Activated CD4-positive, alpha-beta memory T cell treated with anti-CD3 and anti-CD28 coated beads for 36 hours (primary cell): ENCODE measurements at places on chromosomes 7 and 10. TPM values are rescaled to one million over a fixed set of nuclear protein-coding genes. Genes with fewer than 3 reads are reported as not detected.

DNA sequence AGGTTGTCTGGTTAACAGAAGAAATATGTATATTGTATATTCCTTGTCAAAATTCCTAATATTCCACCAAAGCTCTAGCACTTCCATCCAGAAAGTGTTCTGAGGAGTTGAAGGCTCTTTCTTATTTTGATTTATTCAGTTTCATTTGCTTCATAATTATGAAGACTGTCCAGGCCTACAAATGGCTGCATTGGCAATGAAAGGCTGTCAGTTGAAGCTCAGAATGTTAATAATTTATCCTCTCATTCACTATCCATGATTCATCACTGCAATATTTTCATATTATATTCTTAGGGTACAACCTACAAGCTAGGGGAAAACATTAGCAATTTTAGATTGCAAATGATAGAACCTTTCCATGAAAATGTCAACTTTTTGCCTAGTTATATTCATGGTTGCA is 57.3 kb downstream of the ARID5B start:
- DNase-seq: no peak

- DNase-seq: no peak
These were observed 103.0 kb downstream of the ITIH5 start for GRCh38 chr10:7563770-7564169.

DNA sequence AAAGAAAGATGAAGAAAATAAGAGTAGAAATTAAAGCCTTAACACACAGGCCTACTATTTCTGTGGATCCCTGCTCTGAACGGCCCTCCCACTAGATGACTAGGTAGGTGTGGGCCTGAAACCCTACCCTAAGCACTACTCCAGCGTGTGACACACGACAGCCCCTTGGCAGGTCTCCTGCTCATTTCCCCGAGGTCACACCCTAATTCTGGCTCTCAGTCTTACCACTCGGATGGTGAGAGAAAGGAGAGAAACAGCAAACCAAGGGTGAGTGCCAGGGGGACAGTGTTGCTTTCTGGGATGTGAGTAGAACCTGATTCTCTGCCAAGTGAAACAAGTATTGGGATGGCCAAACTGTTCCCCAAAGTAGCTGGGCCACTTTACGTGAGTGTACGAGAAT is 12.1 kb downstream of the GALNTL5 start:
- no peak for DNase-seq

- DNase-seq: no peak
These were observed 27.2 kb downstream of the CDH23 start for GRCh38 chr10:71423901-71424300.

- no peak for DNase-seq
These were observed 20.4 kb upstream of the GLCCI1 start for GRCh38 chr7:7948232-7948631.

GRCh38 chr10:24707445-24707844 is 16.2 kb downstream of the ARHGAP21 start:
- DNase-seq: peak; percentile 31

- DNase-seq: no peak
These were observed 172.1 kb downstream of the ACTR3B start for GRCh38 chr7:152931633-152932032.

GRCh38 chr10:95906677-95907455 is 909 bp upstream of the CC2D2B start:
- peak; percentile 64 for DNase-seq

GRCh38 chr7:32259931-32260596 is 189.9 kb upstream of the PDE1C start:
- no peak for DNase-seq

GRCh38 chr7:135856356-135857144 is 107.9 kb upstream of the FAM180A start:
- DNase-seq: no peak

DNA sequence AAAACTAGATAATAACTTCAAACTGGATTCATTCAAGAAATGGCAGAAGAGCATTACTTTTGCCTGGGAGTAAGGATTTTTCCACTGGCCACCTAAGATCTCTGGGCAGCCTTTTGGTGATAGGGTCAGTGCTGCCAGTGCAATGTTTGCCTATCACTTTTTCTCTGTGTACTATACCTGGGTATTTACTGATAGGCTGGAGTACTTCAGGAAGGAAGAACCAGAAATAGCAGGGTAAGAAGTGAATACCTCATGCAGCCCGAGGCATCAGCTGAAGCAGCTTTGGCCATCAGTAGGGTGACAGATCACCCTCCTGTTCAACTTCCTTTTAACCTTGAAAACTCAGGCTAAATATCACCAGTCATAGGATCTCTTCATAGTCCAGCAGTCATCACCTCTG is 5.5 kb upstream of the PAPSS2 start:
- no peak for DNase-seq

GRCh38 chr7:100166317-100166940 is 2.0 kb downstream of the GAL3ST4 start:
- peak; percentile 70 for DNase-seq

DNA sequence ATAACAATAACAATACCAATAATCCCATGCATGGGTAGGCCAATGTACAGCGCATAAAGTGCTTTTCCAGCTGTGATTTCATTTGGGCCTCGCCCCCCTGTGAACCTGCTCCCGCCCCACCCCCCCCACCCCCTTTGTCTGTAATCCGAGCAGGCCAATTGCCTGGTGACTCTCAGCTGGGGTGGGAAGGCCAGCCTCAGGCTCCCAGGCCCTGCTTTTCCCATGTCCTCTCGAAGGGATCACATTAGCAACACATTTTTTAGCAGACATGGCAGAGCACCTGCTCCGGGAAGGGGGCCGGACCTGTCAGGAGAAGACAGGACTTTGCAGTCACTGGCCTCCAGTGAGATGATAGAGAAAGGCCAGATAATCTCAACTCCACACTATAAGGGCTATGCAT is 439.3 kb downstream of the RPS24 start:
- DNase-seq: no peak

DNA sequence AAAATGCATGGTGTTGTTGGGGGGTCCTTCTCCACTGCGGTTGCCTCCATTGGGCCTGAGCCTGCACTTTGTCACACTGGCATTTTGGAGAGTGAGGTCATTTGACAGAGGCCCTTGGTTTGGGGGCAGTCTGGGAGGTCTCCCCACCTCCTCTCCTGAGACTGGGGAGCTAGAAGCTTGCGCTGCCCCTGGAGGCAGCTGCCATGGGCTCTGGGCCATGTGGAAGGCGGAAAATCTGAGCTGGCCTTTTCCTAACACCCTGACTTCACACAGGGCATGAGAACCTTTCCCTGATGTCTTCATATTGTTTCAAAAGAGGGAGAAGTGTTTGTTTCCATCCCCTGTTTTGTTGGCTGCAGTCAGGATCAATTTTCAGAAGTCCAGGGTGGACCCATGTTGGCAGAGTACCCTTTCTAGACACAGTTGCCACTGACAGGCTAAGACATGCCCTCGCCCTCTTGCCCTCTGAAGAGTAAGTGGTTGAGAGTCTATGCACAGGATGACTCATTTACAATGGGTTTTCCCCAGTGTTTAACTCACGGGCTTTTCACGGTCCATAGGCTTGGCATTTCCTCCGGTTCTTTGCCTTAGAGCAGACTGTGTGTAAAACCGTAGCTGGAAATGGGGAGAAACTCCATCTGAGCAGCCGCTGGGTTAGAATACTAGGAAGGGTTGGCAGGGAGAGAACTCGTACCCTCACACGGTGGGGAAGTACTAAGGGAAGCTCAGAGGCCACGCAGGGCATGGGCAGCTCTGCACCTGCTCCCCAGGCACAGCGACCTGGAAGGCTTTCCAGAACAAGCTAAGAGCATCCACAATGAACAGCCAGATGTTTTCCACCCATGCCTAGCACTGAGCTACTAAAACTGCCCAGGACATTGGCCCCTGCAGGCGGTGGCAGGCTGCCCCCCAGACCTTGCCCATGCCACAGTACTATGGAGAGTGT is 655.0 kb downstream of the SDK1 start:
- no peak for DNase-seq

DNA sequence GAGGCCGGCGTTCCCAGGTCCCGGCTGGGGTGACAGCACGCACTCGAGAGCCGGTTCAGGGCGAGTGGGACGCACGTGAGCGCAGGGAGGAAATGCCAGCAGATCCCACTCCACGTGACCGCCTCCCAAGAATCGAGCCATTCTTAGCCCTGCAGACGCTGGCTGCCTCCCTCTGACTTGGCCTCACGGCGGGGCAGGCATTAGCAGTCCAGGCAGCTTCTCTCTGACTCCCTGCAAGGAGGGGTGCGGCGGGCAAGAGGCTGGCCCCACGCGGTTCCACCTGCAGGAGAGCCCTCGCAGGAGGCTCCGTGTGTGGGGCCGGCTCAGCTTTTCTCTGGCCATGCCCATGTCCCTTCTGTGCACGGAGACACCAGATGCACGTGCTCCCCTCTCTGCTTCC is 10.1 kb downstream of the GPR146 start:
- DNase-seq: no peak

DNA sequence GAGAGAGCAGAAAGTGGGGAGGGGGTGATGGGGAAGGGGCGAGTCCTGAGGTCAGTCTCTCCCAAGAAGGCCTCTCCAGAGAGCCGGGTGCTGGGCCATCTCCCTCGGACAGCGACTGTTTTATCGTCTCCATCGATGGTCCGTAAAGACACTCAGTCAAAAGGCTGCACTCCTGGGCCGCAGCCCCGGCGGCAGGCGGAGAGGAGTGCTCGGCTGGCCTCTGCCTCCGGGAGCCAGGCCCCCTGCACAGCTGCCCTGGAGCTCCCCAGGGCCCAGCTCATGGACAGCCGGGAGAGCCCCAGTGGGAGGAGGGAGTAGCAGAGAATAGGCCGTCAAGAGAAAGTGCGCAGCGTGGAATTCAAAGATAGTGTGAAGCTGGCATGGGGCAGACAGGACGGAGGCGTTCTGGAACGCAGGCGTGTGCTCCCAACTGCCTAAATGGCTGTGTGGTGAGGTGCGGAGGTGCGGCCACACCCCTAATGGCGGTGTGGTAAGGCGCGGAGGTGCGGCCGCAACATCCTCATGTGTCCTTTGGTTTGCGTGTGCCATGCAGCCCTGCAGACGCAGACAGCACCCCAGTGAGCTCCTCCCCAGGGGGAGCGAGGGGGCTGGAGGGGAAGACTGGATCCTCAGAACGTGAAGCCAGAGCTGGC is 477.5 kb upstream of the FOXK1 start:
- no peak for DNase-seq

DNA sequence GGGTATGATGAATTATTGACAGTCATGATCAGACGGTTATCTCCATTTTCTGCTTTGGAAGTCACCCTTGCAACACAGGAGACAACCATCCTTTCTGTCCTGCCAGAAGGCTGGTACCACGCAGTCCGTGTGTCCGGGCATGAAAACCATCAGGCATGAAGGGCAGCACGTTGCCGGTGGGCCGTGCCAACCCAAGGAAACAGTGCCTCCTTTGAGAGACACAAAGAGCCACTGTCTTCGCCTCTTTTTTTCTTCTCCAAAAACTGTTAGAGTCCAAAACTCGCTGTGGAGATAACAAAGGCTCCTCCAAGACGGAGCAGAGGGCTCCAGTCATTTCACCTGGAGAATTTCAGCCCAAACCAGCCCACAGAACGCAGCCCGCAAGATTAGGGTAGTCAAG is 60.4 kb upstream of the ARHGAP21 start:
- no peak for DNase-seq

GRCh38 chr10:20299034-20299736 is 483.0 kb downstream of the PLXDC2 start:
- no peak for DNase-seq

MACC1 gene
- 0.10 TPM for total RNA-seq

ANKRD1 gene
- not detected for total RNA-seq

MARVELD1 gene
- 2.9 TPM for total RNA-seq

COL17A1 gene
- total RNA-seq: not detected

AOC1 gene
- total RNA-seq: not detected

MRM2 gene
- 25.5 TPM for total RNA-seq

FANK1 gene
- total RNA-seq: 0.50 TPM
